DMS 273 treated with DMSO at 0.1 percent for 48 hours (cell line): ENCODE measurements at places on chromosomes 7 and 10.

- DNase-seq, result no peak
Measured at GRCh38 chr7:130913639-130914553, 179.9 kb upstream of the KLF14 start.

DNA sequence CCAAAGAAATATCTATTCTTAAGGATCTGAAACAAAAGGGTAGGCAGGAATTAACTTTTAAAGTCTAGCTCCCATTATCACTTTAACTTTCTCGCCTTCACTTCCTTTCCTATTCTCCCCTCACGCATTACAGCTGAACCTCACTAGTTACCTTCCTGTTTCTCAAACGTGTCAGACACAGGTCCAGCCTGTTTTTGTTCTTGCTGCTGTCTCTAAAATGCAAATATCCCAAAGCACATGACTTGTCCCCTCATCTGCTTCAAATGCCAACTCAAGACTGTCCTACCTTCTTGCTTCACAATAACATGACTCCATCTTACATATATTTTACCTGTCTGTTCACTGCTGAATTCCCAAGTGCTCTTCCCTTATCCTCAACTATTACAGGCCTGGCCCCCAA is 17.6 kb downstream of the ZDHHC6 start:
- DNase-seq, result no peak

GRCh38 chr7:43647673-43648472 is 65.0 kb downstream of the STK17A start:
- DNase-seq, result peak; percentile 56

DNA sequence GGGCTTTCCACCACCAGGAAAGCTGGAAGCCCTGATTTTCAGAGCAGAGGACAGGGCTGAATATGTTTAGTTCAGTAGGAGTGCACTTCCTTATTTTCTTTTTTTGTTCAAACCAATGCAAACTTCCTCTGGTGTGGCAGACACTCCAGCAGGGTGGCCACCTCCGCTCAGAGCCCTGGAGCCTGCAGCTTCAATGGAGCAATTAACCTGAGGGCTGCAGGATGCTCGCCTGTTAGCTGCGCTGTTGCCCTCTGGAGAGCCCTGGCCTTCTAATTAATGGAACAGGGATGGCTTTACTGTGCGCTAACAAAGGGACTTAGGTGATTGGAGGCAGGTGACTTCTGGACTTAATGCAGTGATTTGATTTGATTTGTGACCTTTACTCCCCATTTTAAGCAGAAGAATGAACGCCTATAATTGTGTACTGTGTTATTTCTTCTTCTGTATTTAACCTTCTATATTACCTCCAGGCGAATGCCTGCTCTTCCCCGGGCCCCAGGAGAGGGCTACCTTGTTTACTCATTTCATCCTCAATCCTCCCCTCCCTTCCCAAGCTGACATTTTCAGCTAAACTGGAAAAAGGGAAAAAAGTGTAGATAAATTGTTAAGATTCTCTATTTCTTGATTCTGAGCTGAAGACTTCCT is 123.0 kb upstream of the CTBP2 start:
- no peak for DNase-seq
